ENCODE measurements at places on chromosomes 3 and 15.

DNA sequence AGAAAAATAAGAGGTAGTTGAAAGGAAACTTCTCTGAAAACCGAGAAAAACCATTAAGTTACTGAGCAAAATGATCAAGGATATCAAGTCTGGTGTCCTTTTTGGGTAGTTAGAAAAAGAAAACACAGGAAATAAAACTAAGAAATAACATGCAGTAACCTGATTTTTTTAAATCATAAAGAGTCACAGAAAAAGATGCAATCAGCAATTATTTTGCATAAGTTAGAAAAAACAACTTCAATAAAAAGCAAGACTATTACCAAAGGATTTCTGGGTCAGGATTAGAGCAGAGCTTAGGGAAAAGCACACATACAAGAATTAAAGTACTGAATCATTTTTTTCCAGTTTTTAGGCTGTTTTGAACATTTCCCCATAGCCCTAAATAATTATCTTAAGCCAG lies 28.5 kb upstream of the ANO10 start:
- no peak for DNase-seq

- no peak for DNase-seq
Measured at GRCh38 chr3:7760718-7761117, 740.9 kb upstream of the LMCD1 start.

DNA sequence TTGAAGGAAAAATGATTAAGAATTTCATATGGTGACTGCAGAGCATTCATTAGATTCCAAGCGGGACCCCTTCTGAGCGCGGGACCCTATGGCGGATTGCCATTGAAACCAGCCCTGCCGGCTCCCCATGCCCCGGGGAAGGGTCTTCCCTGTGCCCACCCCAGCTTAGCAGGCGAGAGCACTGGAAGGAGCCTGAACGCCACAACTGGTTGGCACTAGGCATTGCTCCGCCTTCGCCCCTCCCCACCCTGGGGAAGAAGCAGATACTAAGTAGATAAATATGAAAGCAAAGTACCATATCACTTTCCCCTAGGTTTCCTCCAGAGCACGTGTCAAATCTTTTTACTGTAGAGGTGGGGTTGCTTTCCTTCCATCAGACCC lies 70.7 kb downstream of the CYP19A1 start:
- DNase-seq: no peak

GRCh38 chr15:101252836-101253235 lies 988 bp upstream of the CHSY1 start:
- no peak for DNase-seq

- DNase-seq: no peak
Measured at GRCh38 chr3:187850258-187850921, 105.1 kb upstream of the BCL6 start.

DNA sequence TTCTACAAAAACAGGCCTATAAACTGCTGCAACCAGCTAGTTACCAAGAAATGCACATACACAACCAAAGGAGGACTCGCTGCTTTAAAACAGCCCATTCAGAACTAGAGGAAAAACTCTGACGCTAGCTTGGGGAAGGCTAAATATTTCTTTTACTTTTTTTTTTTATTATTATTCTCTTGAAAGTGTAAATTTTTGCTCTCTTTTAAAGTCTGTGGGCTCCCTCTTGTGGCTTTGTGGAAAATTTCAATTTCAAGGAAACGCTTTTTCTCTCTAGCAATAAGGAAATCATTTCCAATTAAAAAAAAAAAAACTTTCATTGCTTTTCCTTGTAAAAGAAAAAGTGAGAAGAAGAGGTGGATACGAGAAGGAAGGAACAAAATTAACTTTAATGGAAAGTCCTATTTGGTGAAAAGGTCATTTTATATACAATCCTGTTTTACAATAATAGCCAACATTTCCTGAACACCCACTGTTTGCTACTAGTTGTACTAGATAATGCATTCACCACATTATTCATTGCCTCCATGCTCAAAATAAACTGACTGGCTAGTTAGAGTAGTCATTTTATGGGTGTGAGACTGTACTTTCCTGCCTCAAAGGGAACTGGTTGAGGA lies 51.2 kb upstream of the SAMMSON start:
- no peak for DNase-seq

DNA sequence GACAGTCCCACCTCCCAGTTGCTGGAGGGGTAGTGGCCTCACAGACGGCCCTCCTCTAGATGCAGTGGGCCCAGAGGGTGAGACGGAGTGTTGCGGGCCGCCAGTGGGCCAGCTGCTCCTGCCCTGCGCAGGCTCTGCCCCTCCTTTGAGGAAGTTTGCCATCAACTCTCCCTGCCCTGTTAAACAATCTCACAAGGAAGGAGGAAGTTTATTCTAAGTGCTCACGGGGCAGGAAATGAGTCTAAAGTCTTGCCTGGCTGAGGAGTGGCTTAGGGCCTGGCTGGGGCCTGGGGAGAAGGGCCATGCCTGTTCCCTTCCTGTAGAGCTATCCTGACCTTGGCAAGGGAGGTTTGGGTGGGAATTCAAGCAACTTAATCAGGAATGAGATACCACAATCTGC lies at the start of gene FAM3D:
Gene FAM3D, minus strand, starts transcription at position 92 of the 400 bp plus-strand sequence. CDS start 11,211 bp downstream, outside the sequence.
- no peak for DNase-seq

GRCh38 chr3:56467801-56468183 lies 475 bp downstream of the ERC2 start:
- DNase-seq: no peak

DNA sequence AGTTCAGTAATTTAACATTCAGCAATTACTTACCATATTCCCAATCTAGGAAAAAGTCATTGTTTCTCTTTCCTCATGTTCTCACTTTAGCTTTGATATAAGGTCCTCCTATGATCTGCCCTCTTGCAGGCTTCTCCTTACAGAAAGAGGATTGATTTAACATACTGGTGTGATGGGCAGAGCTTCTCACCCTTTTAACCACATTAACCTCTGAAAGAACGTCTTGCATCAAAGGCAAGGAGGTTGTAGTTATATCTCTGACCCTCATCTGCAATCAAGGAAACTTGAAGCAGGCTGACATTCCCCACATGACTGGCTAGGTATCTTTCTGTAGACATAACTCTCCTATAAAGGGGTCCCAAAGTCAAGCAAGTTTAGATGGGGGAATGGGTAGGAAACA lies 39.5 kb downstream of the BTLA start:
- no peak for DNase-seq

GRCh38 chr3:39754549-39754948 lies 54.9 kb upstream of the MYRIP start:
- no peak for DNase-seq

- DNase-seq: peak; percentile 81
Measured at GRCh38 chr15:67091071-67091979, 25.9 kb downstream of the SMAD3 start.

GRCh38 chr3:127597020-127597771 lies 1.0 kb upstream of the MCM2 start:
- DNase-seq: no peak

DNA sequence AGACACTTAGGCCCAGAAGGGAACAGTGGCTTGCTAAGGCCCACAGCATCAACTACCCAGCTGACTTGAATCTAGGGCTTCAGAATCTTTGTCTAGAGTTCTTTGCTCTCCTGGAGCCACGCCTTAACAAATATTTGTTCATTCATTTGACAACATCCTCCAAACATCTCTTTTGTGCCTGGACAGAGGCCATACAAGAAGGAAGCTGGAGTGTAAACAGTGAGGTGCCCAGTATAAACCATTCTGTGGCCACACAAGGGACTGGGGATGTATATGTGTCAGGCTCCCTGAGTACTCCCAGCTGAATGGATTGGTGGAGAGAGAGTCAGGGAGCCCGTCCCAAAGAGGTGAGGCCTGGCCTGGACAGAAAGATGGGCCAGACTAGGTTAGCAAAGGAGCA lies 3.4 kb downstream of the CIB2 start:
- no peak for DNase-seq

- no peak for DNase-seq
Measured at GRCh38 chr15:66454143-66454542, 43.4 kb downstream of the SNAPC5 start.

- DNase-seq: no peak
Measured at GRCh38 chr3:172885704-172886103, 135.2 kb downstream of the ECT2 start.

- no peak for DNase-seq
Measured at GRCh38 chr15:94056314-94056713, 175.0 kb upstream of the MCTP2 start.

- no peak for DNase-seq
Measured at GRCh38 chr3:69226071-69226470, 103.7 kb upstream of the LMOD3 start.

DNA sequence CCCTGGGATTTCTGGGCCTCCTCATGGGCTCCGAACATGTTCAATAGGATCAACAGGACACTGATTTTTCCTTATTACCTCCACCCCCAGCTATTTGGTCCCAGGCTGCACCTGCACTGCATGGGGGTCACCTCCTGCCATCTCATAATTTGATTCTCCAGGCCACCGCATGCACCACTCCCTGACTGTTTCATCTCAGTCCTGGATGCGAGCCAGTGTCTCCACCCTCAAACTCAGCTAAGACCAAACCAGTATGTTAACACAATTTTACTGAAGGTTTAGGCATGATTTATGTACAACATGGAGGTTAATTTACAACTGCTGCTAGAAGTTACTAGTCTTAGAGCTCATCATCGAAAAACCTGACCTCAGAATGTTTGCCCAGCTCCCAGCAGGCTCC lies 249.5 kb downstream of the UACA start:
- DNase-seq: no peak

DNA sequence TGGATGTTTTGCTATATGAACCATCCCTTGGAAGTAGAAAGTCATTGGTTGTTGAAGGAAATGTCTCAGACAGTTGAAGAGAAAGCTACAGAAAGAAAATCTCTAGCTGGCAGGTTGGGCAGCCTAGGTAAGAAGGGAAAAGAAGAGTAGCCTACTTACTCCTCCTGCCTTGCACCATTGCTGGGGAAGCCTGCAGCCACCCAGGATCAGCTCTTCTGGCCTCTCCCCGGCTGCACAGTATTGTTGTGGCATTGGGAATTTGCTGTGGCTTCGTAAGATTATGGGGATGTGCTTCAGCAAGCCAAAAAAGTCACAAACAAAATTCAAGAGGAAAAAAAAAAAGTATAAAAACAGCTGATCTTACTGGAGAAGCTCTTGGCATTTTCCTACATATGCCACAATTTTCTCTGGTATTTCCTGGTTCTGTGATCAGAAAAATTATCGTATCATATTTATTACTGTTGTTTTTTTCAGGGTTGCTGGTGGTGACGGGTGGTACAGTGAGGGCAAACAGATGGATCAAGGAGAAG lies 154.2 kb downstream of the TIGIT start:
- DNase-seq: no peak

GRCh38 chr15:35246451-35246850 lies 161.4 kb upstream of the NANOGP8 start:
- DNase-seq: no peak

- DNase-seq: no peak
Measured at GRCh38 chr15:58096529-58097084, 31.1 kb upstream of the ALDH1A2 start.

DNA sequence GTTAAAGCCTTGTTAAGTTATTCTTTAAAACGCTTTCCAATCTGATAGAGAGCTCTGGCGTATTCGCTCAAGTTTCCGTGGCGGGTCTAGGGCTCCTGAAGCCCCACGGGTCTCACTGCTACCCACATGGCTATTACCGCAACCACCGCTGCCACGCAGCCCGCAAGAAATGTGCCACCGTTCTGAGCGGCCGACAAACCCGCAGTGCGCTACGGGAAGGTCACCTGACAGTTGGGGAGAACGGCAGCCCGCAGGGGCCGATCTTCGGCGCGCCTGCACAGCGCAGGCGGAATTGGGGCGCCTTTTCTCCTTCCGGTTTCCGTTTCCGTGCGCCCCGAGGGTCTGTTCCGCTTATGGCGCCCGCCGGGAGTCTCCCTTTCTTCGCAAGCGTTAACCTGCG lies 76.6 kb upstream of the SNRPN start:
- DNase-seq: no peak

GRCh38 chr3:136819392-136819730 lies 435 bp downstream of the SLC35G2 start:
- DNase-seq: no peak

DNA sequence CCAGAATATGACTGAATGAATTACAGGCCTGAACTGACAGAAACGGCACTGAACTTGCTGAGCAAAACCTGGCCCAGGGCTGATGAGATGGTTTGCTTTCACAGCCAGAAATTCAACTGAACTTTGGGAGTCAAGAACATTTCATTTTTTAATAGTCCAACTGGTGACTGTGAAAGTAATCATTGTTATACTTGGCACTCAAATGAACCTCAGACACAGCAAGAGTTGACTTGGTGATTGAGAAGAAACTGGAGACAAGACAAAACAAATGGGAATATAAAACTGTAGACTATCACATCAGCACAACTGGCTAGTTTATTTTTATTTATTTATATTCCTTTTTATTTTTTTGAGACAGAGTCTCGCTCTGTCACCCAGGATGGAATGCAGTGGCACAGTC lies 858.9 kb upstream of the CFAP20DC start:
- DNase-seq: no peak

- no peak for DNase-seq
Measured at GRCh38 chr3:57030721-57031120, 29.7 kb upstream of the SPATA12 start.

- no peak for DNase-seq
Measured at GRCh38 chr3:111924283-111924682, 54.5 kb upstream of the ABHD10 start.

GRCh38 chr15:48400086-48400485 lies 68.9 kb downstream of the DUT start:
- DNase-seq: no peak

DNA sequence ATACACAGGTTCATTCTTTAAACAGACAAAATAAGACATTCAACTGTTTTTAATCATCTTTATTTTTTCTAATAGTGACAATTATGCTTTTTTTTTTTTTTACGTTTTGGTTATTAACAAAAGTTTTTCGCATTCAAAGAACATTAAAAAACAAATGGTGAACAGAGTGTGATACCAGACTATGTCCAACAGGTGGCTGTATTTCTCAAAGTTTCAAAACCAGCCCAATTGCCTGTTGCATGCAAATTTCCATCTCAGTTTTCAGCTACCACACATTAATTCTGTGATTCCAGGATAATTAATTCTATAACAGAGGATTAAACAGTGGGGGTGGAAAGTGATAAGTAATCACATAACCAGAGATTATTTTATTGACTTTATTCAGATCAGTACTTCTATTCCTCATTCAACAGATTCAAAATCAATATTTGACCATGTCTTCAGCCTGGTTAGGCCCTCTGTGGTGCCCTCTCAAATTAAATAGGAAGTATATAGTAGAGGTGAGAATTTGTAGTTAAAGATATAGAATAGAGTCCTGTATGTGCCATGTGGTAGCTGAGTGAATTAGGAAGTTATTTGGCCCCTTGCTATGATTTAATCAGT lies 122.2 kb upstream of the DCBLD2 start:
- DNase-seq: no peak

DNA sequence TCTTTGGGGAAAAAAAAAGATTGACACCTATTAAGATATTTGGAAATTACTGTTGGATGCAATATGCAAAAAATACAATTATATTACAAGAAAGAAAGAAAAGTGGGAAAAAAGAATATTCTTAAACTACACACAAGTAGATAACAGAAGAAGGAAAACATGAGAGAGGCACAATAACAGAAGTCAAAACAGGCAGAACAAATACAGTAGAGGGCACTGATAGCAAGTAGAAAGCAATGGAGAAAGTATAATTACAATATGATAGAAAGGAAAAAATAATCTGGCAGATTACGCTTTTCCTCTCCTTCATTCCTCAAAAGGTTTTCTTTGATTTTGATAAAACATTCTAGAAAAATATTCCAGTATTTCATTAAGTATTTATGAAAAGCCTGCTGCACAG lies 72.1 kb downstream of the ADAM10 start:
- no peak for DNase-seq

Data from CD4-positive, alpha-beta T cell treated with Interleukin-15 for 4 hours (primary cell).